ENCODE measurements at places on chromosomes 2 and 18.

DNA sequence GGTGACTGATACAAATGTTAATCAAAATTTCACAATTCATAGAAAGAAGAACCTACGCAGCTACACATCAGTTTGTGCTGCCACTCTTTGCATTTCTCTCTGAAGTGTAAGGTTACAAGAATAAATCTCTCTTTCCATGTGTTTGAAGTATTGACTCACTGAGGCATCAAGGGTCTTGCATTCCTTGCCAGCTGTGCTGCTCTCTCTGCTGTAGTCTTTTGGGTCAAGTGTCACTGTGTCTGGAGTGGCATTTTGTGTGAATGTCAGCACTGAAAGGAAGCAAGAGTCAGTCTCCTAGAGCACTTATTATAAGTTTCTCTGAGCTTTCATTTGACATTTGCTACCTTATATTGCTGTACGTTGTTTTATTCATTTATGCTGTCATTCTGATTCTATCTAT, 1696.1 kb upstream of the LRRTM1 start:
- no peak for DNase-seq

DNA sequence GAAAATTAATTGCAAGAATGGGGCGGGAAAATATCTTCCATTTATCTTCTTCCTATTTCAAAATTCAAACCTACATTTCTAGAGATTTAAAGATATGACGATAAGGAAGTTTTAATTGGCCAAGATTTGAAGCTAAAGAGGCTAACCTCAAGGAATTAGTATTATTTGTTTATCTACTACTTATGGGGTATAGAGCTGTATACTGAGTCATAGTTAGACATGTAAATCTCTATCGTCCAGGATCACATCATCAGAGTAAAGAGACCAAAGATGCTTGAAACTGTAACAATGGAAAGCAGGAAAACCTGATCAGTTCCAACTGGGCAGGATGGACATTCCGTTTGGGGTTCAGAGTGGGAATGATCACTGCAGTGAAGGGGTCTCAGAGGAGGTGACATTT, 95.2 kb upstream of the KLF7 start:
- DNase-seq = no peak

DNA sequence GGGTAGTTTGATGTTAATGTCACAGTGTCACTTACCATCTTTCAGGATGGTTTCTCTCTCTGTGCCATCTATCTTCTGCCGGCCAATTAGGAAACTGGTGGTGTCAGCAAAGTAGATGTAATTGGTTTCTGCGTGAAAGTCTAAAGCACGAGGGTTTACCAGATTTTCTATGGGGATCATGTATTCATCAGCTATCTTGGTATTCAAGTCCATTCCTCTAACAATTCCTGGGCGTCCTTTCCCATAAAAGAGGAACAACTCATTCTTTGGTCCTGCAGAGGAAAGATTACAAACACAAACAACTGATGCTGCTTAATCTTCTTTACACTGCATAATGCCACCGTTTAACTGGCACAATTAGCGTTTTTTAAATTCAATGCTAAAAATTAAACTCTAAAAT, 1081.9 kb downstream of the LRP1B start:
- no peak for DNase-seq

GRCh38 chr2:143345887-143346787, 216.9 kb downstream of the ARHGAP15 start:
- DNase-seq = no peak

- DNase-seq = no peak
These were observed 513 bp downstream of the THOC1 start for GRCh38 chr18:267380-267687.

- peak; percentile 91 for DNase-seq
These were observed 36.1 kb upstream of the MRPL33 start for GRCh38 chr2:27735263-27735904.

DNA sequence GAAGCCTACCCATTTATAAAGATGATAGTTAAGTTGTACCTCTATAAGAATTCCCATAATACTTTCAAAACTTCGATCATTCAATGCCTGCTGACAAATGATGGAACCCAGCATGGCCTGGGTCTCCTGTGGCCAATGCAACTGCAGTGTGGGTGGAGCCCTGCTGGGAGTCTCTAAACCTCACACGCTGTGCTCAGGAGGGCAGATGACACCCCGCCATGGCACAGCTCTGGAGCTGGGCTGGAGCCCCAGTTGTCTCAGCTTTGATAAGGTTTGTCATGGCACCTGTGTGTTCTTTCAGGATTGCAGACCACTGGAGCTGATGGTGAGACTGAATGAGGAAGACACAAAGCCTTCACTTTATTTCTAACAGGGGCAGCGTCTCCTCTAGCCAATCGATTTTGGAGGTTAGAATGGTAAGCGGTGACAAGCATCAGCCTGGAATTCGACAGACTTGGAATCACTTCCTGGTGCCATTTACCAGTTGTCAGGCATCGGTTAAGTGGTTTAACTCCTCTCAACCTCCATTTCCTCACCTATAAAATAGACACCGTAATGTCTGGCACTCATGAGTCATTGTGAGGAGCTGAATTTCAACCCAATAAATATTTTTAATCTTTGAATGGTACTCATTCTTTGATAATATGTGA, 383.6 kb upstream of the SALL3 start:
- no peak for DNase-seq

DNA sequence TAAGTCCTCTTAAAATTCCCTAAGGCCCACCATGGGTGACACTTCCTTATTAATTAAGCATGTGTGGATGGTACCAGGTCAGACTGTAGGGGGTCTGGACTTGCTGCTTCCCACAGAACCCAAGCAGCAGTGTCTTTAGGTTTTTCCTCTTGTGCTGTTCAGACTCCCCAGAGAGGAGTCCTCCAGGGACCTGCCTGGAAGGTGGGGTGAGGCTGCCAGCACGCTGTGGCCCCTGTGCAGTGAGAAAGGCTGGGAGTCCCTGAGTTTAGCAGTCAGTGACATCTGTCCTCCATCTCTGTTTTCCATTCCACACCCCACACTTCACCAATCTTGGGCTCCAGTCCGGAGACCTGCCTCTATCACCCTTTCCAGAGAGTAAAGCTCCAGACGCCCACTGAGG, 18.0 kb upstream of the ST3GAL5 start:
- DNase-seq = no peak

DNA sequence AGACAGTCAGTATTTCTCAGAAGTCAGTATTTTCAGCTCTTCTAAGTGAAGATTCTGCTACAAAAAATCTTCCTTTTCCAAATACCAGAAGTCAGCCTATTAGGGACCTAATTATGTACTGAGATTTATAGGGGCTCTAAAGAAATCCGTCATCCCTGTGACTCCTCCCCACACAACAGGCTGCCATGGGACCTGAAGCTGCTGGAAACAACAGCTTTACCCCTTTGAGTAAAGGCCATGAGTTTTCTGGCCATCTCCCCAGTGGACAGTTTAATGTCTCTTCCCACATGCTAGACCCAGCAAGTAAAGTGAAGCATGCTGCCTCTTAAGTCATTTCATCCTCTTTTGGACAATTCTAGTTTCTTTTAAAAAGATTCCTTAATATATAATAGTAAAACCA, 255.7 kb upstream of the ACVR2A start:
- no peak for DNase-seq

GRCh38 chr2:216539791-216540241, 41.2 kb downstream of the RPL37A start:
- peak; percentile 79 for DNase-seq

GRCh38 chr2:26039603-26040323, 5.9 kb downstream of the RAB10 start:
- no peak for DNase-seq

GRCh38 chr2:70868970-70869369, 33.4 kb upstream of the CD207 start:
- no peak for DNase-seq

- DNase-seq = no peak
These were observed 156.8 kb upstream of the TTC39C start for GRCh38 chr18:23857756-23858155.

GRCh38 chr2:160977376-160977775, 182.9 kb upstream of the TANK start:
- DNase-seq = no peak

DNA sequence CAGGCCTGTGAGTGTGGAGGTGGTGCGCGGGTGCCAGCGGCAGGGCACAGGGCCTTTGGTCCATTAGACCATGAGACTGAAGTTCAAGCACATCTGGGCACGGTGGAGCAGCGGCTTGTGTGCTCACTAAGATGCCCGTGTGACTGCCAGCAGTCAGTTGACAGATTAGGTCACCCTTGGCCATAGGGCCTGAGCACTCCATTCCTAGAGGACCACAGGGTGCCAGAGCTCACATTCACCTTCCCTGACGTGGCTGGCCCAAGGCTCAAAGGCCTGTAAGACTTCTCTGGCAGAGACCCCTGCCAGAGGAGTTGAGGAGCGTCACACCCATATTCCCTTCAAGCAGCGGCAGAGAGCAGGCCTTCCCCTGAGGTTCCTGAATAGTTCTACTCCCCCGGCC, 650 bp downstream of the LHCGR start:
- no peak for DNase-seq

- DNase-seq = no peak
These were observed 33.8 kb downstream of the HS6ST1 start for GRCh38 chr2:128284841-128285240.

DNA sequence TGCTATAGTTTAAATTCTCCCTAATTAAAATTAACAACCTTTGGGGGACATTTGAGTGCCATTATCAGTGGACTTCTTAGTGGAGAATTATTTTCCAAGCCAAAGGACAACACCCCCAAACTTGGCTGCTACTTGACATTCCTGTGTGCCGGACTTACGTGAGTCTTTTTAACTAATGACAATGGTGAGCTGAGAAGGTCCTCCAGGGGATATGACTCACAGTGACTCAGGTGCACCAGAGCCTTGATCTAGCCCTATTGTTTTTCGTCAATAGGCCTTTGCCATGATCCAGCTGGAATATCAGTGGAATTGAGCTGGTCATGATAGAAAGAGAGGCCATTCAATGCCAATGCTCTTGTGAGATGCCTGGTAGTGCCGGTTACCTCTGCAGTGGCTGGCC, 118.1 kb upstream of the CXCR4 start:
- DNase-seq = no peak

- no peak for DNase-seq
These were observed 4.0 kb downstream of the YES1 start for GRCh38 chr18:808086-808485.

DNA sequence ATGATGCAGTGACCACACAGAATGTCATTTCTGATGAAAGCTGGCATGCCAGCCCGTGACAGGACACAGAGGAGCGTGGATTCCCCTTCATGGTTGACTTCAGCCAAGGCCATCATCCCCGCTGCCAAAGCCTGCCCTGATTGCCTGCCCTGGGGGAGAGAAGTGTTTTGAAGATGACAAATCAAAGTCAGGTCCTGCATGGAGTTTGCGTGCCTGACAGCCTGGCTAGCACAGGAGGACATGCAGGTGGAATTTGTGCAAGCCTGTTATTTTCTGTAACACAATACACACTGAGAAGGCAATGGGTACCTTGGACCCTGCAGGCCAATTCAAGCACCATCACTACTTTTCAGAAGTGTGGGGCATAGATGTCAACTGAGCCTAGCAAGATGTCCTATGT, 5.4 kb upstream of the IL1R2 start:
- DNase-seq = no peak

DNA sequence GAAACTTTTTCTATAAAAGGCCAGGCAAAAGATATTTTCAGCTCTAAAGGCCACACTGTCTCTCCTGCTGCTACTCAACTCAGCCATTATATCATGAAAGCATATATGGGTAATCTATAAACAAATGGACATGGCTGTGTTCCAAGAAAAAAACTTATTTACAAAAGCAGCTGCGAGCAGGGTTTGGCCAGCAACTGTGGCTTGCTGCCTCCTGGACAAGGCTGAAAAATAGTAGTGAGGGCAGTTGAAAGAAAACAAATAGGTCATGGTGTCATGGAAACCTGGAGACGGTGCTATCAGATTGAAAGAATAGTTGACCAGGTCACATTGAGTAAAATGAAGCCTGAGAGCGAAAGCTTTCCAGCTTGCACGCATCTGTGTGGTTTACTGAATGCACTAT, 89.2 kb upstream of the LRATD1 start:
- DNase-seq = no peak

DNA sequence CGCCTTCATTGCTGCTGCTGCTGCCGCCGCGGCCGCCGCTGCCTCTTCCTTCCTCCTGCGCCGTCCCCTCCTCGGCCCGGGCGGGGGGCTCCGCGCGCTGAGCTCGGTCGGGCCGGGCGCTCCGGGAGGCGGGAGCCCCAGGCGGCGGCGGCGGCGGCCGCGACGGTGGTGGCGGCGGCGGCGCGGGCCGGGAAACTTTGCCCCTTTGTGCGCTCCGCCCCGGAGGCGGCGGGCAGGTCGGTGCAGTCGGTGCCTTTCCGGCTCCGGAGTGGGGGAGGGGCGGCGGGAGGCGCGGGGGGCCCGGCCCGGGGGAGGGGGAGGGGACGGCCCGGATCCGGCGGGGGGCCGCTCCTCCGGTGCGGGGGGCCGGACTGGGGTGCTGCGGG, 205 bp downstream of the TET3 start:
- DNase-seq = peak; percentile 72

- DNase-seq = no peak
These were observed 194.3 kb upstream of the ERBB4 start for GRCh38 chr2:212732860-212733259.

DNA sequence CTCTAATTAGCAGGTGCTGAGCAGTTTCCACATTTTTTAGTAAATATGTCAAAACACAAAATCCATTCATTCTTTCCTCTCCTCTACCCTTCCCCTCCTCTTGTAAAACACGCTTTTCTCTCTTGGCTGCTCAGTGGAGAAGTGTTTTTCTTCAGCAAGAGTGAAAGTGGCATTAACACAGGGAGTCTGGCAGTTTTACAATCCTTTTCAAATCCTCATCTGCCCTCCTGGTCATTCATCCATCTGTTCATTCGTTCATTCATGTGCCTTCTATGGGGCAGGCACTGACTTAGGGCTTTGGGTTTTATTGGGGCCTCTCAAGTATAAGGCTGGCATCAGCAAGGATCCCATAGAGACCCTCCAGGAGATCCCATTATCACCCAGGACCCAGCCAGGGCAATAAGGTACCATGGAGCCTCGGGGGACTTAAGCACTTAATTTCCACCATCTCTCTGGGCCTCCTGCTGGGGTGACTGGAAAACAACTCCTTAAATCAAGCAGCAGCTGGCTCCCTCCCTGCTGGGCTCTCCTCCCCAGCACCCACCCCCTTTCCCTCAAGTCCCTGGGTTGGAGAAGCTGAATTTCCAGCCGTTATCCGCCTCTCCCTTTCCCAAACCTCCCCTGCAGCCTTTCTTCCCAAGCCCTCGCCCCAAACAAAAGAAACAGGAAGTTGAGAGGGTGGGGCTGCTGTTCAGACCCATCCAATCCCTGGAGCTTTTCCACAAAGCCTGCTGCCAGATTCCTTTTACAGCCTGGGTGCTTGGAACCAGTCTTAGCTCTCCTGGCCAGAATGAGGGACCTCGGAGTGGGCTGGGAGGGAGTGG, 32.6 kb downstream of the MARCHF4 start:
- DNase-seq = no peak

- no peak for DNase-seq
These were observed 251.3 kb downstream of the PARD3B start for GRCh38 chr2:204796581-204796980.

DNA sequence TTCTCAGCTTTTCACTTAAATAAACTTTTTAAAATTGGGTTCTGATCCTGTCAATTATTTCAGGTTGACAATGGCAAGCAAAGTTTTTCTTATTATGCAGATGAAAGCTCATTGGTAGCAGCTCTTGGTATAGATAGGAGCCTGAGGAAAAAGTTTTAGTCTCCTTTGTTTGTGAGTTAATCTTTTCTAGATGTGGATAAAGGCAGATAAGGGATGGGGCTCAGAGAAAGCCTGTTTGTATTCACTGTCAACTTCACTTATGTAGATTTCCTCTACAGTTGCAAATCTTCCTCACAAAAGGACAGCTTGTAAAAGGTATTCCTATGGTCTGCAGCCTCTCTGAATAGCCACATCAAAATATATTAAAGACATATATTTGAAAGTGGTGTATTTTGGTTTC, 224.5 kb upstream of the SPOPL start:
- DNase-seq = no peak
